ENCODE measurements at places on chromosomes 3 and 15.
A peak's percentile ranks its signal among the peaks of the same experiment; 100 is the strongest.

- DNase-seq: no peak
These were observed 62.8 kb upstream of the PROK2 start for GRCh38 chr3:71847794-71848193.

DNA sequence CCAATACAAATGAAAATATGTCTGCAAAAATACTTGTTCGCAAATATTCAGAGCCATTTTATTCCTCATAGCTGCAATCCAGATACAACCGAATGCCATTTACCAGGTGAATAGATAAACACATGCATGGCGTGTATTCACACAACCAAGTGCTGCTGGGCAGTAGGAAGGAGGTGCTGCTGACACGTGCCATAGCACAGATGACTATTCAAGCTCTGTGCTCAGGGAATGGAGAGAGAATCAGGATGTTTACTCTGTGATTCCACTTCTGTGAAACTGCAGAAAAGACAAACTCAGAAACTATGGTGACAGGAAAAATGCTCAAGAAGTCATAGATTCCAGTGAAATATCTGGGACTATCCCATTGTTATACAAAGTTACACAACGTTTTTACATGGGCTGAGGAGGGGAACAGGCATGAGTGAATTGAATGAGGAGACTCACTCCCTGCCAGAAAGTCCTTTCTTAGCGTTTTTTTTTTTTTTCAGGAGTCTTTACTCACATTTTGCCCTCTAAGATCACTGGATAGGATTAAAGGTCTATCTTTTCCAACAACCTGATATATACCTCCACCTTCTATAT is 152.9 kb upstream of the NDN start:
- no peak for DNase-seq

- no peak for DNase-seq
These were observed 102.3 kb upstream of the PFN2 start for GRCh38 chr3:150073031-150073430.

DNA sequence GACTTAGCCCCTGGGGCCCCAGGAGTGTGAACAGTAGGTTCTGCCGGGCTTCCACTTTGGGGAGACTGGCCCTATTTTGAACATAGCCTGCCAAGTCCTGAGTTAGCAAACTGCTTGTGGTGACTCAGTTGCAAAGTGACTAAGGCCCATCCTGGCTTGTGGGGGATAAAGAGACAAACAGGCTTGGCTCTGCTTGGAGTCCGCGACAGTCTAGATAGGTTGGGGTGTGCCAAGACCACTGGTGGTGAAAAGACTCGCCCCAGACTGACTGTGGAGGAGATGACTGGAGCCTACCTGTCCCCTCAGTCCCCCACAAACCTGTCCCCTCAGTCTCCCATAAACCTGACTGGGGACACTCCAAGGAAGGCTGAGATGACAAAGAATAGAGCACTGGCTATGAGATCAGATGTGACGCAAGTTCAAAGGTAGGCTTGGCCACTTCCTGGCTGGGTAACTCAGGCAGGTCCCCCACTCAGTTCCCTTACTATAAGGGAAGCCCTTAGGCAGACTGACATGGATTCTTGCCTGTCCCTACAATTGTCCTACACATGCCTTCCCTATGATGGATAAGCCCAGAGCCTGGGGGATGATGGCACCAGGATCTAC is 4.3 kb downstream of the DNASE1L3 start:
- DNase-seq: no peak

DNA sequence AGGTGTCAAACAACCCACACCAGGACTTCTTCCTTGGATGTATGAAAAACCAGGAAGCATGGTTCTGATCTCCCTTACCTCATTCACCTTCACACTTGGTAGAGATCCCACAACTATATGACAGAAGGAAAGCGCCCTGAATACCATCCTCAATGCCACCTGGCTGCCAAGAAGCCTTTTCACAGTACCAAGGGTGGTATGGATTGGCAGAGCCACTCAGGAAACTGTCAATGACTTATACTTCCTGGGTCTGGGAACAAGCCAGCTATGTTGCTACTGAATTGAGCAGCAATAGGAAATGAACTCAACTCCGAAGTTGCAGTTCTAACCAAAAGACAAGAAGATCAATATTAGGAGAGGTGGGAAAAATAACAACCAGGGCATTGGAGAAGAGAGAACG is 72.5 kb upstream of the PSMD6 start:
- DNase-seq: no peak

- DNase-seq: peak; percentile 89
These were observed 1.2 kb downstream of the ERC2 start for GRCh38 chr3:56467108-56467507.

- no peak for DNase-seq
These were observed 508.6 kb downstream of the SHQ1 start for GRCh38 chr3:72339670-72340030.

- DNase-seq: peak; percentile 27
These were observed 164.5 kb downstream of the WNT5A start for GRCh38 chr3:55322638-55323037.

DNA sequence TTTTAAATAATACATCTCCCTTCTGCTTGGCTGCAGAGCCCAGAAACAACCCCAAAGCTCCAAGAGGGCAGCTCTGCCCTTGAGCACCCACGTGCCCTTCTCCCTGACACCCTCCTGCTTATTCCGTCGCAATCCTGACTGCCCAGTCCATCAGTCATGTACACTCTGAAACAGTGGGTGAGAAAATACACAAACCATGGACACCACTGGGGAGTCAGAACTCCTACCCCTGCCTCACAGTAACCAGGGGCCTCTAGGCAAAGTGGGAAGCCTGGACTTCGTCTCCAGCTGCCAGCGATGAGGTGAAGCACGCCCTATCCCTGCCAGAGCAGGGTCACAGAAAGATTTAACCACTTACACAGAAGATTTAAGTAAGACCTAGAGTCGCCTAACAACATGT is 40.1 kb downstream of the HERC2 start:
- no peak for DNase-seq

GRCh38 chr3:51722362-51722761 is 15.5 kb downstream of the GRM2 start:
- no peak for DNase-seq

- no peak for DNase-seq
These were observed 59.6 kb upstream of the TSC22D2 start for GRCh38 chr3:150348500-150348899.

DNA sequence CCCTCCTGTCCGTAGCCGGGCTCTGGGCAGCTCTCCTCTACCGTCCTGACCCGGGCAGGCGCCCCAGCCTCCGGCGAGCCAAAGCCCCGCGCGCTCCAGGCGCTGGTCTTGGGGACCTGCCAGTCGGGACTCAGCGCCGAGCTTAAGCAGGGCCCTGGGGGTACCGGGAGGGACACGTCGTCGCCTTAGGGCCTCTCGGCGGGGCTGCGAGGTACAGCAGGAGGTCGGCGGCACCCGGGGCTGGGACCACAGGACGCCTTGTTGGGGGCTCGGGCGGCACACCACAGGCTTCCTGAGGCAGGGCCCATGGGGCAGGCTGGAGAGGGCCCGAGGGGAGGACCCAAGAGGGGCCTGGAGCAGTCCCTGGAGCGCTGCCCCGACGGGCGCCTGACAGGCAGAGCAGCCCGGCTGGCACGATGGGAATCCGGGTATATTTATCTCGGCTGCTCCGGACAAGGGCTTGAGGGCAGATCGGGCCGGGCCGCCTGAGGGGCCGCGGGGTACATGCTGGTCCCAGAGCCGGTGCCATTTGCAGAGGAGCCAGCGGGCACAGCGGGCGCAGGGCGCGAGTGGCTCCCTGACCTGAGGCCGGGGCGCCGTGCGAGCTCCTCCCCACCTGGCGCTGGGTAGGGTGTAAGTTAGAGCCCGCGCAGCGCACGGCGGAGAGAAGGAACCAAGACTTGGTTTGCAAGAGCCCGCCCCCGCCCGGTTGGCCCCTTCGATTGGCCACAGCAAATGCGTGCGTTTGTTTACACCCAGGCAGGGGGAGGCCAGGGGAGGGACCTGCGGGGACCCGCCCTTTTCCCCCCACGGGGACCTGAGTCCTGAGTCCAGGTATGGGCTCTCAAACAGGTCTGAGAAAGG is 574 bp downstream of the SLC38A3 start:
- peak; percentile 14 for DNase-seq

GRCh38 chr3:155423526-155424322 is 130.2 kb upstream of the STRIT1 start:
- DNase-seq: no peak

GRCh38 chr3:57268416-57268815 is 24.1 kb downstream of the ASB14 start:
- no peak for DNase-seq

GRCh38 chr3:58270485-58270884 is 32.9 kb downstream of the ABHD6 start:
- DNase-seq: no peak

GRCh38 chr15:62999923-63000561 is 42.5 kb upstream of the TPM1 start:
- no peak for DNase-seq

- DNase-seq: no peak
These were observed 15.6 kb downstream of the KCTD6 start for GRCh38 chr3:58507356-58508078.

DNA sequence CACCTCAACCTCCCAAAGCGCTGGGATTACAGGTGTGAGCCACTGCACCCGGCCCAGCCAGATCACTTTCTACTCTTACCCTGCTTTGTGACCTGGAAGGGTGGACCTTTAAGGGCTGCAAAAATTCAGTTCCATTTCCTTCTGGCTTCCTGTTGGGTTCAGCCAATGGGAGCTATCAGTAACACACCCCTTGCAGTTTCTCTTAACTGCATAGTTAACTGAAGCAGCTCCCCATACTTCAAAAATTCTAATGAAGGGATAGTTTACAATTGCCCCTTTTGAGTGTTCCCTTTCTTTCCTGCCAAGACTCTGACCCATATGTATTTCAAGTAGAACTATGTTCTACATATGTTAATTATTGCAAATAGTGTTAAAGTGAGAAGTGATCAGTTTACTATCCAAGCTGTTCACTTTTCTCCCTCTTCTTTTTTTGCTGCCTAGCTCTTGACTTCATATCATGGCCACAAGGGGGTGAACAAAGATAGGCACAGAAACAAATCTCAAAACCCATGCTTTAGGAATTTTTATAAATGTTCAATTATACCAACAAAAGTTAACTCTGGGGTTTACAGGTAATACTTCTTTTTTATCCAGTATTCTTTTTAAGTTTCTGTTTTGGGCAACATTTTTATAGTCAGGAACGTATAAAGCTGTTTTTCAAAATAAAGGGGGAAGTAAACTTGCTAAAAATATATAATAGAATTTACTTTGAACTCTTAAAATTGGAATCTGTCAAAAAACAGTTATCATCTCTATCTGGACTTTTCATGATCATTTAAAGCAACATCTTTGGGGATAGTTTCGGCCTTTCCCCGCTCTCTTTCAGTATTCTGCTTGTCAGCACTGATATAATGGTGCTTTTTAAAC is 8.1 kb downstream of the PGBD4 start:
- DNase-seq: peak; percentile 3

DNA sequence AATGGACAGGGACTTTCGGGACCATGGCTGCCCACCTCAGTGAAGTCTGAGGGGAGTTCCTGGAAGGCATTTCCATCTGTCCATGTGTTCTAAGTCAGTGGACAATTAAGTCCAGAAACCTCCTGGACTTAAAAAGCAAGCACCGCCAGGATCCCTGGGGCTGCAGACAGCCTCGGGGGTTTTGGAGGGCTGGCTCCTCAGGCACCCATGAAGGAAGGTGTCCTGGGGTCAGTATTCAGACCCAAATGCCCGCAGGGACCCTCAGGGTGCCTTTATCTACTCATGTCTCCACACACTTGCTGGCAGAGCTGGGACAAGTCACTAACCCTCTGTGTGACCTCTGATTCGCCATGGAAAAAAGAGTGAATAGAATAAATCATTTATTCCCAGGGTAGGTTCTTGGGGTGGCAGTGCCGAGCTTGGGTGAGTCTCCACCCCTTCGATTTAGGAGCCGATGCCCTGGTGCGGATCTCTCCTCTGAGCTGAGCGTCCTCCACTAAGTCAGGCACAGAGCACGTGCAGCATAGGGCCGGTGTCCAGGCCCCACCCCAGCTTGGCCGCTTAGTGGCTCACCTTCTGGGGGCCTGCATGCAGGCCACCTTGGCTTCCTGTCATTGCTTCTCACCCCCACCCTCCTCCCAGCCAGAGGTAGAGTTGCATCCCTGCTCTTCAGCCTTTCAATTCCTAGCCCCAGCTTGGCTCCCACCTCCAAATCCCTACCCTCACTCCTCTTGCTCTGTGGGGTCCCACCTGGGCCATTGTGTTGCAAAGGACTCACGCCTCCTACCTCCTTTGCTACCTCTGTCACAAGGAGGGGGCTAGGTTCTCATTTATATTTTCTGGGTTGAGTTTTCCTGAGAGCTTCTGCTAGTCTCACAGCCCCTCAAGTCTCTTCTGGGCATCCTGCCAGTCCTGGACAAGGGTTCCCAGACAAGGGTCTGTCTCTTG is 19.9 kb downstream of the SLC6A6 start:
- DNase-seq: no peak

DNA sequence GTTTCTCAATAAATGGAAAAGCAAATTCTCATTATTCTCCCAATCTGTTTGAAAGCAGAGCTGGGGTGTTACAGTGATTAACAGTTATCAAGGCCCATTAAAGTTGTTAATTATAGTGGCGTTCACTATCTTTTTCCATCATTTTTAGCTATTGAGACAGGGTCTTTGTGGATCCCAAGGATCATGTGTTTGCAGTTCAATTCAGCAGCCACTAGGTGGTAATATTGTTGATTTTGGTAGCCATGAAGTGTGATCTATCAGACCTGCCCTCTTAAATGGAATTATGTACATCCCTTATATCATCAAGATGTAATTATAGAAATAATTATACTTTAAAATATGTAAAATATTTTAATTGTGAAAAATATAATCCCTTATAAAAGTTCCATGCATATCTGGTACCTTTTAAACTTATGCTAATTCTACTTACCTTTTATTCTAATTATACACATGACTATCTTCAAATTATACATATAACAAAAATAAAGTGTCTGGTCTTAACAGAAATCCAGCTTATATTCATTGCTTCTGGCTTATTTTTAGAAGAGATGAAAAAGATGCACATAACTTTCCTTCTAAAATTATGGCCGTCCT is 126.4 kb downstream of the GREM1 start:
- peak; percentile 46 for DNase-seq

DNA sequence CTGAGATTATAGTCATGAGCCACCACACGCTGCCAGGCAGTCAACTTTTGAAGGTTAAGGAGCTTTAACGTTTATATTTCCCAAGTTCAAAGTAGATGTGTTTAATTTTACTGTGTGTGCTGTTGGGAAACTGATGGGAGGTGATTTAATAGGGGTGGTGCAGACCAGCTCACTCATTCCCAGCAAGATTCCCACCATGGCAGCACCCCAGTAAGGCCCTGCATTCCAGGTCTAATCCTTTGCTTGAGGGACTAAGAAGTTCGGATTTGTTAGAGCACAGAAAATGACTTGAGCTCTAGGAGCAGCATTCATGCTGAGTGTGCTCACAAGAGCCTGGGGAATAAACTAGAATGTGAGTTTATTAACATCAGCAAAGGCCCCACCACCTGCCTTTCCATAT is 25.2 kb downstream of the TSEN2 start:
- DNase-seq: no peak

- DNase-seq: no peak
These were observed 8.6 kb upstream of the SKIC8 start for GRCh38 chr15:78307976-78308375.

- DNase-seq: no peak
These were observed 23.3 kb upstream of the GABRR3 start for GRCh38 chr3:98058244-98058960.
